Panc1 (cell line): ENCODE measurements at places on chromosomes 3 and 15.

DNA sequence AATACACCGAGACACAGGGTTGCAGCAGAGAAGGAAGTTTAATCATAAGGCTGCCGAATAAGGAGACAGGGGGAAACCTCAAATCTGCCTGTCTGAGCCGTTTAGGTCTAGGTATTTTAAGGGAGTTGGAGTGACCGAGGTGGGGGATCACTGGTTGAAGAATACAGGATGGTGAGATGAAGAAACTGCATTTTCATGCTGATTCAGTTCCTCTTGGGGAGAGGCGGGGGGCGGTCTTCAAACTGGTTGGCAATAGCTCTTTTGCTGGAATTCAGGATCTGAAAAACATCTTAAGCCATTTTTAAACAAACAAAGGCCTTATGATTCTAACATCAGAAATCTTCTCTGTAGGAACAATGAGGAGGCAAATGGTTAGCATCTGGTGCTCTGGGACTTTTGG, 699.5 kb upstream of the CFAP20DC start:
- DNase-seq, result no peak

DNA sequence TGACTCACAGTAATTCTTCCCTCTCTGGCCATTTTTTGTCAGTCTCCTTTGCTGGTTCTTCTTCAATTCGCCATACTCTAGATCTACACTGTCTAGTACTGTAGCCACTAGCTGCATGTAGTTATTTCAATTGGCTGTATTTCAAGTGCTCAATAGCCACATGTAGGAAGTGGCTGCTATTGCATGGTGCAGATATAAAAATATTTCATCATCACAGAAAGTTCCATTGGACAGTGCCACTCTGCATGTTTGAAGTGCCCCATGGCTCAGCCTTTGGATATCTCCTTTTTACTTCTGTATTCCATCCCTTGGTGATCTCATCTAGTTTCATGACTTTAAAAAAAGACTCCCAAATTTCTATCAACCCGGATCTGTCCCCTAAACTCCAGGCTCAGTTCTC, 22.1 kb downstream of the PPP2R3A start:
- no peak for DNase-seq

- DNase-seq, result no peak
These were observed 196.4 kb downstream of the RORA start for GRCh38 chr15:61032600-61033286.

DNA sequence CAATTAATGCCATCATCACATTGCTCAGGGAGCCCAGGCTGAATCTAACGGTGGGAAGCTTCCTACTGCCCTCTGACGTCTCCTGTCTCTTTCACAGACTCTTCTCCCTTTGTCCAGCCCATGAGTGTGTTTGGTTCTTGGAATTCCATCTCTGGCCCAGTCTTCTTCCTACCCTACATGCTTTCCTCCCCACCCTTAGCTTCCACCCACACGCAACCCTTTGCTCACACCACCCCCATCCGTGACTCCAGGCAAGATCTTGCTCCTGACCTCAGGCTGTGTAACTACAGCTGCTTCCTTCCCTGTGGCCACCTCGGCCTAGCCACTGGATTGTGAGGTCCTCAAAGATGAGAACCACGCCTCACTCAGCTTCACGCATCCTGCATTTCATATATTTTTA, 72.3 kb upstream of the THBS1 start:
- DNase-seq, result no peak

- DNase-seq, result no peak
These were observed 17.3 kb downstream of the TAMM41 start for GRCh38 chr3:11829416-11829815.

GRCh38 chr3:116394365-116394764, 50.9 kb downstream of the LSAMP start:
- no peak for DNase-seq

GRCh38 chr3:138469874-138470273, 35.5 kb downstream of the ESYT3 start:
- no peak for DNase-seq

DNA sequence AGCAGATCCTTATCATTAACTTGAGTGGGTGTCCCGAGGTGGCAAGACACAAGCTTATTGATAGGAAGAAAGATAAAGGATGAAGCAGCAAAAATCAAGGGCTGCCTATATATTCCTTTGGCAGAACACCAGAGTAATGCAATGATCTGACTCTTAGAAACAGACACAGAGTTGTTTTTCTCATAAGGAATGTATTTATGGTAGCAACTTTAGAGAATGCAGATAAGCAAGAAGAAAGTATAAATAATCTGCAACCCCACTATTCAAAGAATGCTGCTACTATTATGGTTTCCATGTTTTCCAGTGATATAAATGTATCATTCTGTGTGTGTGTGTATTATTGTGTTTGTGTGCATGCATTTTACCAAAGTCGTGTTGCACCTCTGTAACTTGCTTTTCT, 208.3 kb downstream of the THSD4 start:
- no peak for DNase-seq

- DNase-seq, result no peak
These were observed 393.7 kb upstream of the C2CD4B start for GRCh38 chr15:62558640-62559380.

GRCh38 chr3:56985878-56986277, 74.6 kb upstream of the SPATA12 start:
- no peak for DNase-seq

- DNase-seq, result no peak
These were observed 33.9 kb downstream of the GAP43 start for GRCh38 chr3:115657168-115657567.

DNA sequence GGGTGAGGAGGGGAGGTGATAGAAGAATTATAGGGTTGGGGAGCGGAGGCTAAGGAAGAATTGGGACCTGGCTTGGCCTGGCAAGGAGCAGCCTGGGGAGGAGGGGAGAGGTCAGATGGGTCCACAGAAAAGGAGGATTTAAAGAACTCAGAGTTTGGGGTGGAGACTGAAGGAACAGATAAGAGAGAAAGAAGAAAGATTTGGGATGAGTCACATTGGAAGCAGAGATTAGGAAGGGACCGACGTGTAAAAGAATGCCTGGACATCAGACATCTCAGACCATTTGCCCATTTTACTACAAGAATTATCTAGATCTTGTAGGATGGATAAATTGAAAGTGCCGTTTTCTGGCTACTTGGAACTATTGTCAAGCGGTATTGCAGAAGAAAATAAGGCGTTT, 10.4 kb downstream of the TCAIM start:
- DNase-seq, result no peak

DNA sequence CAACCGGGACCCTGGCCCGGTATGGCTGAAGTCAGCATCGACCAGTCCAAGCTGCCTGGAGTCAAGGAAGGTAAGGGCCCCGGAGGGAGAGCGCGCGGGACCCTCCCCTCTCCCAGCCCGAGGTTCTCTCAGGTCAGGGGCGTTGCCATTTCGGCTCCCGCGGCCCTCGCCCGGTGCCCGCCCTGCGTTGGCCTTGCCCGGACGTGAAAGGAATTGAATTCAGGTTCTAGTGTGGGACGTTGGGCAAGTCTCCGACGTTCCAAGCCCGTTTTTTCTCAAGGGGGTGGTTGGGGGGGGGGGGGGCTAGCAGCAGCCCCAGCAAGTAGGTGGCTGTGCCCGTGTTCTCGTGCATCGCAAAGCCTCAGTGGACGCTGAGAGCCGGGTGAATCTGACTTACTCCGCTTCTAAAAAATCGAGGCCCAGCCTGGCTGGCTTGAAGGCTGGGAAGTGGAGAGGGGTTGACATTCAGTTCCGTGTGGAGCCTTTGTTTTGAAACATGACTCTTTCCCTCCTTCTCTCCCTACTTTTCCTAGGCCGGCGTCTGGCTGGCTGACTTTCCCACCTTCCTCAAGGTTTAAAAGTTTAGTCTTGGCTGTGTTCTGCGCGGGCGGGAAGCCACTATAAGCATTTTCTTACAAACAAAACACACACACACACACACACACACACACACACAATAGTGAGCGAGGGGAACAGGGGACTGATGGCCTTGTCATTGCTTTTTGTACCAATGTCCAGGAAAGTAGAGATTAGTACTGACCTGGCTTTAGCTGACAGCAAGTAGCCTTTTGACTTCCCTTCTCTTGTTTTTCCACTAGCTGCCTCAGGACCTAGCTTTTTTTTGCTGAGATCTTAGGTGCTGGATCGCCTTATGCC, at the start of gene UTS2B:
Gene UTS2B, minus strand, starts transcription at position 873 of the 876 bp plus-strand sequence. CDS start 48,337 bp downstream, outside the sequence.
- no peak for DNase-seq

GRCh38 chr3:128698211-128699047, 27.6 kb upstream of the RAB7A start:
- DNase-seq, result no peak

DNA sequence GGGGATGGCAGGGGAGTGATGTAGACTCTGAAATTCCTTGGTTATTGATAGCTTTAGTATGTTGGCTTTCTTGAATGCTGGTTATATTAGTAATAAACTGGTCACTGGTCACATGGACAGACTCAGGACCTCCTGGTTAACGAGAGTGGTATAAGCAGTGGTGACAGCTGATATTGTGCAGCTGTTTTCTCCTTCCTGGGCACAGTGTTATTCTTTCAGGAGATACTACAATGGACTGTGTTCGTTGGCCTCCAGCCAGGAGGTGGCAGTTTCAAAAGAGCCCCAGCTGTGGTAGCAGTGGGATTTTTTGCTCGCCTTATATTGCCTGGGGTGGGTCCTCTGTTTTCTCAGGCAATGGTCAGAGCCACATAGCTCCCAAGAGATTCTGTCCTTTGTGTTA, 181.6 kb upstream of the RBMS3 start:
- no peak for DNase-seq

- no peak for DNase-seq
These were observed 138.2 kb downstream of the TPRA1 start for GRCh38 chr3:127452321-127452821.
